ACHN (cell line): ENCODE measurements at places on chromosomes 16 and 17.

- peak; percentile 24 for DNase-seq
Observed at GRCh38 chr17:41734139-41734948, at the start of gene HAP1. TSS of gene HAP1 (minus strand) at chr17:41734643. CDS start at chr17:41734634, 9 bp downstream.

DNA sequence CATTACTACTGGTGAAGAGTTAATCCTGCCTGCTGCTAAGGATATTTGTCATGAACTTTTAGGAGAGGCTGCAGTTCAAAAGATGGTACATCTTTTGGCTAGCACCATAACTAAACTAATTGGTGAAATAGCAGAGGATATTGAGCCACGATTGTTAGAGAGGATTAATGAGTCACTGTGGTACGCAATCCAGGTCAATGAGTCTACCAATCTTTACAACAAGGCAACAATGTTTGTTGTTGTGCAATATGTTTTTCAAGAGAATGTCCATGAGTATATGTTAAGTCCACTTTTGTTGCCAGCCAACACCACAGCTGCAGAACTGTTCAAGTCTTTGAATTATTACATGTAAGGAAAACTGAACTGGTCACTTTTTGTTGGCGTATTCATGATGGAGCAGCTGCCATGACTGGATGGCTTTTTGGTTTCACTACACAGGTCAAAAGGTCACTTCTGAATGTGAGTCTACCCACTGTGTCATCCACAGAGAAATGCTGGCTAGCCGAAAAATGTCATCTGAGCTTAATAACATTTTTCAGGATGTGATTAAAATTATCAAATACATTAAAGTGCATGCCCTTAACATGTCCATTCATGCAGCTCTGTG, 402.6 kb upstream of the KIF2B start:
- DNase-seq = no peak

DNA sequence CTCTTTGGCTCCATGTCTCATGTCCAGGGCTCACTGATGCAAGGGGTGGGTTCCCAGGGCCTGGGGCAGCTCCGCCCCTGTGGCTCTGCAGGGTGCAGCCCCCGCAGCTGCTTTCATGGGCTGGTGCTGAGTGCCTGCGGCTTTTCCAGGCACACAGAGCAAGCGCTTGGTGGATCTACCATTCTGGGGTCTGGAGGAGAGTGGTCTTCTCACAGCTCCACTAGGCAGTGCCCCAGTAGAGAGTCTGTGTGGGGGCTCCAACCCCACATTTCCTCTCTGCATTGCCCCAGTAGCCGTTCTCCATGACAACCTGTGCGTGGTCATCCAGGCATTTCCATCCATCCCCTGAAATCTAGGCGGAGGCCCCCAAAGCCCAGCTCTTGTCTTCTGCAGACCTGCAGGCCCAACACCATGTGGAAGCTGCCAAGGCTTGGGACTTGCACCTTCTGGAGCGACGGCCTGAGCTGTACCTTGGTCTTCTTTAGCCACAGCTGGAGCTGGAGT, 5.2 kb downstream of the IL32 start:
- no peak for DNase-seq

- peak; percentile 71 for DNase-seq
Observed at GRCh38 chr17:979539-980405, at the start of gene NXN. TSS of gene NXN (minus strand) at chr17:979776.

- no peak for DNase-seq
Observed at GRCh38 chr17:35793257-35793656, 2.2 kb downstream of the MMP28 start.

- no peak for DNase-seq
Observed at GRCh38 chr16:51759329-51759728, 608.3 kb upstream of the SALL1 start.

GRCh38 chr17:57585341-57586195, 159.5 kb downstream of the CCDC182 start:
- no peak for DNase-seq

- no peak for DNase-seq
Observed at GRCh38 chr17:60395508-60396065, 3.7 kb upstream of the USP32 start.

GRCh38 chr16:22123146-22123545, 30.8 kb downstream of the VWA3A start:
- DNase-seq = no peak

GRCh38 chr17:75475851-75476250, 19.4 kb downstream of the TMEM94 start:
- DNase-seq = no peak

DNA sequence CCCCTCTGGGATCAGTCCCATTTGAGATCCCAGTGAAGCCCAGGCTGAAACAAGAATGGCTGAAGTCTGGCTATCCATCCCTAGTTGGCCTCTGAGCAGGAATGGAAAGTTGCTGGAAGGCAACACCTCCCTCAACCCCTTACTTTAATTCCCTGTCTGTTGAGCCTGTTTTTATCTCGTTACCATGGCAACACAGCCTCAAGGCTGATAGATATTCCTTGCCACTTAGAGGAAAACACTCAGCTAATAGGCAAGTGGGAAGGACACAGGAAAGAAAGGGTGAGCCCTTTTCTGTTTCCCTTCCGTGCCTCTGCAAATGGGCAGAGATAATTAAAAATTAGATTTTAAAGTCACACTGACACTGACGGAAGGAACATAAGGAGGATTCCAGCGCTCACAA, 75.5 kb upstream of the CLEC3A start:
- DNase-seq = no peak

DNA sequence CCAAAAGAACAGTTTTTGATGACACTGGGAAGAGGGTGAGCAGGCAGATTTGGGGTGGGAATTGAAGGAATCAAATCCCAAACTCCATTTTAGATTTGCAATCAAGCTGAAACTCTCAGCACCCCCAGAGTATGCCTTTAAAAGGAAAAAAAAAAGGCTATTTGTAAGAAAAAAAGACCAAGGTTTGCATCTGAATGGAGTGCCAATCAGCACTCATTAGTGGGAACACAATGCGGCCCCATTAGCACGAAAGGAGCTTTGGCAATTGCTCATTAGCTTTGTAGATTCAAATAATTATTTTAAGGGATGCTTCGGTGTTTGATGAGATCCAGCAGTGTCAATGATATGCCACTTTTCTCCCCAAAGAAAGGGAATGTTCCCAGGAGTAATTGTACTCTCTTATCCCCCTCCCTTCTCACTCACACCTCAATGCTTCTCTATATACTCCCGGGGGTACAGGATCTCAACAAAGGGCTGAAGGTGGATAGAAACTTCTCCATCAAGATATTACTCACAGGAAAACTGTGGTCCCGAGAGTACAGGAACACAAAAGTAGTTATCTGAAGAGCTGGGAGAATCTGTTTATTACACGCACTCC, 32.2 kb downstream of the CHP2 start:
- DNase-seq = no peak

GRCh38 chr17:30217746-30218245, 17.7 kb downstream of the SLC6A4 start:
- no peak for DNase-seq

DNA sequence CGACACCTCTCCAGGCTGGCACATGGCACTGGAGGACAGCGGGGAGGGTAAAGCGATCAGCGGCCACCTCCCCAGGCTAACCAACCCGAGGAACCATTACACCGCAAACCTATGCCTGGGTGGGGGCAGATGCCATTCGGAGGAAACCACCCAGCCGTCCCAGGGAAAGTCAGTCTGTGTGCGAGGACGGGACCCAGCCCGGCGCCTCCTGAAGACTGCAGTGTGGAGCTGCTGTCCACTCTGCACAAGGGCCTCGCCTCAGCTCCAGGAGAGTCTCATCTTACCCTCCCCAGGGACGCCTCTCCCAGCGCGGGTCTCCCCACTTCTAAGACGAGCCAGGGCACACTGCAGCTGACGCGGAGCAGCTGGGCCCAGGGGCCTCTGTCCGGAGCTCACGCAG, 8.0 kb downstream of the SLC38A10 start:
- DNase-seq = no peak

DNA sequence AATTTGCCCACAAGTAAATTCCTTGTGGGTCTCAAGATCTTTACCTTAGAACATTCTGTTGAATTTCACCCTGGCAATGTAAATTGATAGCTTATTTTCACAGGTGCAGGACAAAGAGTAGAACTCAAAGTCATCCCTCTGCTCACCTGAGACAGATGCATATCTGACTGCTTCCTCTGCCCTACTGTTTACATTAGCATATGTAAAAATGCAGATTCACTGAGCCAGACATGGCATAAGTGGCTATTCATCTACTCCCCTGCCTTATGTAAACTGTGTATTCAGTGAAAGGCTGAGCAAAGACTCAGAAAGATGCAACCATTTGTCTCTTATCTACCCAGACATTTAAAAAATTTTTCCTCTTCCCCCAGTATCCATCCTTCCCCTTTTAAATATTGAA, 22.3 kb upstream of the MILR1 start:
- DNase-seq = no peak

- peak; percentile 75 for DNase-seq
Observed at GRCh38 chr16:4868026-4868425, 20.7 kb downstream of the UBN1 start.

- DNase-seq = no peak
Observed at GRCh38 chr16:89561884-89562599, 1.6 kb downstream of the RPL13 start.

DNA sequence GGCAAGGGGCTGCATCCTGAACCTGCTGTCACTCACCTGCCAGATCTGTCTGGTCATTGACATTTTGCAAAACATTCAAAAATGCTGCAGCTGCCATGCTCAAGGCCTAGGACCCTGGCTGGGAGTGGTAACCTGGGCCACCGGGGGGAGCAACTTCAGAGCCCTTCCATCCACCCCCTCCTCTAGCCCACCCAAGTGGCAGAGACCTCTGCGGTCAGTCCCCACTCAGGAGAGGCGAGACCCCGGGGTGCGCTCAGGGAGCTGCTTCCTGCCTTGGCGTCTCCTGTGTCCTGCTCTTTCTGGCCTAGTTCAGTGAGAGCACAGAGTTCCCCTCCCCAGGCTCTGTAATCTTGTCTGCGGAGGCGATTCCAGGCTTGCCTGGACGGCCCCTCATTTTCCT, 108.8 kb downstream of the CCDC182 start:
- no peak for DNase-seq

GRCh38 chr17:1764284-1764683, 2.4 kb downstream of the SERPINF1 start:
- no peak for DNase-seq

- DNase-seq = no peak
Observed at GRCh38 chr17:34364751-34365150, 1.7 kb upstream of the CCL1 start.

DNA sequence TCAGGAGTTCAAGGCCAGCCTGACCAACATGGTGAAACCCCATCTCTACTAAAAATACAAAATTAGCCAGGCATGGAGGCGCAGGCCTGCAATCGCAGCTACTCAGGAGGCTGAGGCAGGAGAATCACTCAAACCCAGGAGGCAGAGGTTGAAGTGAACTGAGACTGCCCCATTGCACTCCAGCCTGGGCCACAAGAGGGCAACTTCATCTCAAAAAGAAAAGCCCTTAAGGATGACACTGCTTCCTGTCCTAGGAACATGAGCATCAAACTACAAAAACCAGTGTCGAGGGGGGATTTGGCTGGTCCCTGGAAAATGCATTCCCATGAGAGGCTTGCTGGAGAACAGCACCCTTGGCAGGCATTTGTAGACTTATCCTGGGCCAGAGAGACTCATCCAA, 449.5 kb upstream of the PSMD7 start:
- no peak for DNase-seq

DNA sequence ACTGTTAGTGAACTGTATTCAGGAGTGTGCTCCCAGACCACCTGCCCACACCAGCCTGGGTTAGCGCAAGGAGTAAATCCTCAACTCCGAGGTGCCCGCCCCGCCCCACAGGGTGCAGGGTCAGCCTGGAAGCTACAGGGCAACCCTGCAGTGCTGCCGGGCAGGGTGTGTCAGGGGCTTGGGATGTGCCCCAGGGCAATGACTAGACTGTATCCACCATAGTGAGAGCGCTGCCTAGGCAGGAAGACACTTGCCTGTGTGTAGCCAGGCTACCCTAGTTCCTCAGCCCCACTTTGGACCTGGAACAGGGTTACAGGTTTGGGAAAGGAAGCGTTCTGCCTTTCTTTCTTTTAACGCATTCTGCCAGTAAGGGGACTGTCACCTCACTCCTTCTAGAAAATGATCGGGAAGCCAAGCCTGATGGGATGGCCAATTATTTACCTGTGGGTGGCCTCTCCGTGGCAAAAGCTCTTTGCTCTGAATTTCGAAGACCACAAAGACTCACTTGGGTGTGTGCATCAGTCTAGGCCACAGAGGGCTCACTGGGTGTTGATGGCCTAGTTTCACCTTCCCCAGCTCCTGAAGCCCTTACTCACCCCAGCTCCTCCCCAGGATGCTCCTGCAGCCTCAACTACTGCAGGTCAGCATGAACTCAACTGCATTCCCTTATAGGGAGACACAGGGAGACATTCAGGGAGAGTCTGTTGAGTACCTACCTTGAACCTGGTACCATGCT, 90.9 kb downstream of the CCDC182 start:
- DNase-seq = no peak

DNA sequence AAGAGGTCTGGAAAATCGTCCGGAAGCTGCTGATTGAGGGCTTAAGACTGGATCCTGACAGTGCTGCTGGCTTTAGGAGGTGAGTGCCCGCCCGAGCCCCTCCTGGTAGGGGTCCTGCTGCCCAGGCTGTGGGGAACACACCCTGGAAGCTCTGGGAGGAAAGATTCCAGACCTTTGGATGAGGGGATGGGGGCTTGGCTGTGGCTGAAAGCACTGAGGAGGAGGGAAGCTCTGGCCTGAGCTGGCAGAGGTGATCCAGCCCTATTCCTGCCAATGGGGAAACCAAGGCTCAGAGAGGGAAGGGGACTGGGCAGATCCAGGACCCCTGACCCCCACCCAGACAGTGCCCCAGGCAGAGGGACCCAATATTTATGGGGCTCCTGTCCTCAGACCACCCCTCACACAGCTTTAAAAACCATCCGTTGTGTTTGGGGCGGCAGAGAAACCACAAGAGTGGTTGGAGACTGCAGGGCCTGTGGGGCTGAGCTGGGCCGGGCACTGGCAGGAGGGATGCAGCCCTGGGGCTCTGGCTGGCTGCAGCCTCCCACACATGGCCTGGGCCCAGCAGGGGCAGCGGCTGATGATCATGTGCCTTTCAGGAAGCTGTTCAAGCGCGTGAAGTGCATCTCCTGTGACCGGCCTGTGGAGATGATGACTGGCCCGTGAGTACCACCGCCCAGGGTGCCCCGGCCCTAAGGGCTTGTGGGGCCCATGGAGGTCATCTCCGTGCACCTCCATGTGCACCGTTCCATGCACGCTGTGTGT, 22.8 kb downstream of the UBALD1 start:
- peak; percentile 33 for DNase-seq
